ENCODE measurements at places on chromosomes 2 and 18.

DNA sequence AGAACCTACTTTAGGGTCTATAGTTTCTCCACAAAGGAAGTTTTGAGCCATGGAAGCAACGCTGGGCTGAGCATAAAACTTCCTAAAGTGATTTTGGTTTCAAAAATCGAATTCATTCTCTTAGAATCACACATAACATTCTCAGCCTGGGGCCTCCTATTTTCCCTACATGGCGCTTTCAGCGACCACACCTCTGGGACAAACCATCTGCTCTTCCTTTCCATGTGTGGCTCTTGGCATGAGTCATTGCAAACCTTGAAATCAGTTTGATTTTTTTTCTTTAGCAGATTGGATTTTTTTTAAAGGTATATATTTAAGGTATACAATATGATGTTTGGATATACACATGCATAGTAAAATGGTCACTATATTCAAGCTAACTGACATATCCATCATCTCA, 72.5 kb upstream of the APCDD1 start:
- DNase-seq, result peak; percentile 48

DNA sequence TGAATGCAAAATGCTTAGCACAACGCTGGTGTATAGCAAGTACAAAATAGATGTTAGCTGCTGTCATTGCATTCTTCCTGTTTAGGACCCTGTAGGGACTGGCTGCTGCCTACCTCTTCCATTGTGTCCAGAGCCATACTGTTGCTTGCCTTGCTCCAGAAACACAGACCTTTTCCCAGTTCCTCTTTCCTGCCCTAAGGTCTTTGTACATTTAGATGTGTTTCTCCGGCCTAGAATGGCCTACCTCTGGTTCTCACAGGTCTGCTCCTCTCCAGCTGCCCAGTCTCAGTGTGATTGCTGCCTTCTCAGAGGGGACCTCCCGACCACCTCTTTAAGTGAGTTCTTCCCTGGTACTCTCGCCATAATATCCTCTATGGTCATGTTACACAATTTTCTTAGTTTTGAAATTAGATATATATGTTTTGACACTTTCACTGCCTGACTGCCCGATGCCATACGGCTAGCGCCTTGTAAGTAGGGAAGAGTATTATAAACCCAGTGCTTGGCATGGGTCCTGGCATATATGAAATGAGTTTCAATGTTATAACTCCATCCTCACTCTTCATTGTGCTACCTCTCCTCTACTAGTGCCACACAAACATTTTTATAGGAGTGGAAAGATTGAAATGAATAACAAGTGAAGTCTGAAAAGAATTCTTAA, 48.3 kb downstream of the RFTN2 start:
- DNase-seq, result no peak

GRCh38 chr2:140041239-140041638, 1261.0 kb upstream of the NXPH2 start:
- DNase-seq, result no peak

DNA sequence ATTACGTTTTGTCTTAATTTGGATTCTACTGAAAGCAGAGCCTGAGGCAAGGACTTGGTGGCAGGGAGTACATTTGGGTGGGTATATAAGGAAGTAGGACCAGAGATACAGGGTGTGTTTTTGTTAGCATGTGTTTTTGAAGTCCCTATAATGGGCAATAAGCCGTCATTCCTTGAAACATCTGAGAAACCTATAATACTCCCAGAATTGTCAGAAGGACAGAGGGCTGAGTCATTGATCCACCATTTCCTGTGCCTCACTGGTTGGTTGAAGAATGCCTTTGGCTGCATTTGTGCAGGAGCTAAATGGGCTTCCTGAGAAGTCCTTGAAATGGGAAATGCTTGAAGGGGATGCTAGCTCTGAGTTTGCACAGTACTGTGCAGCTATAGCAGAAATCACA, 281.8 kb upstream of the ZEB2 start:
- DNase-seq, result no peak

- DNase-seq, result no peak
Observed at GRCh38 chr2:15299904-15300520, 261.1 kb downstream of the NBAS start.
